Adipocyte (in vitro differentiated cells): ENCODE measurements at places on chromosomes 13 and 19.
A peak's percentile ranks its signal among the peaks of the same experiment; 100 is the strongest.

- DNase-seq, result no peak
Measured at GRCh38 chr19:41401483-41401882, 3.9 kb downstream of the BCKDHA start.

DNA sequence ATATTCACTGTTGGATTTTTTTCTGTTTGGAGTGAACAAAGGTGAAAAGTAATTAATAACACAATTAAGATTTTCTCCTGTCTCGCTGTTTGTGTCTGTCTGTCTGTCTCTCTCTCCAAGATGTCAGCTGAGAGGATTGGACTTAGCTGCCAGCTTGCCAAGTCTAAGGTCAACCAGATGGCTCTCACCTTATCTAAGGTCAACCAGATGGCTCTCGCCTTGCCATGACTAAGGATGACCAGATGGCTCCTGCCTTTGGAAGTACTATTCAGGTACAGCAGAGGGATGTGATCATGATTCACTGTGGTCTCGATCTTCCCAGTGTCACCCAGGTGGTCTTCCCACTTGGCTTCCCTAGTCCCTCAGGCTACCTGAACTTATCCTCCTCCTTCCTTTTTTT, 1436.4 kb downstream of the UQCRFS1 start:
- DNase-seq, result no peak

- no peak for DNase-seq
Measured at GRCh38 chr13:109627649-109628048, 158.7 kb downstream of the IRS2 start.

DNA sequence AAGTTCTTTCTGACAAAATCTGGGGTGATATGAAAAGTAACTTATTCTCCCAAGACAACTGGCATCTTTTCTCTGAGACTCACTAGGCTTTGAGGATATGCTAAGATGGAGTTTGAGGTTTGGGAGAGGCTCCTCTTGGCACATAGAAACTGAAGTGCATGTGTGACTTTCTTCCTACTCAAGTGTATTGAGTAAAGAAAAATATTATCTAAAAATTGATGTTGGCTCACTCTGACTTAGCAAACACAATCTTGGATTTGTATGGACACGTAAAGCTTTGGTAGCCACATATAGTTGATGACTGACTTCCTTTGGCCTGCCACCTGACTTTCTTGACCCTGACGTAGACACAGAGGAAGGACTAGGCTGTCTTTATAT, 71.1 kb upstream of the KLF12 start:
- no peak for DNase-seq

GRCh38 chr13:88979465-88980175, 1308.4 kb downstream of the SLITRK5 start:
- DNase-seq, result no peak

DNA sequence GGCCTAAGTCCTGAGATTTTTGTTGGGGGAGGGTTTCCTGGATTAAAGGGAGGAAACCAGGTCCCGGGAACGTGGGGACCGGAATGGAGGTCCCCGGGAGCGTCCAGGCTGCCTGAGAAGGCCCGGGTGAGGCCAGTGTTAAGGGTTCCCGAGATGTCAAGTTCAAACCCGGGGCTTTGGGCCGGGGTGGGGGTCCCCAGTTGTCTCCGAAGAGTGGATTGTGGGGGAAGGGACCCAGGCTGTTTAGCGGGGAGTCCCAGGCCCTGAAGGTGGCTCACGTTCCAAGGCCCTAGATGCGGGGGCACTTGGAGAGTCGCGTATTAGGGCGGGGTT, 262 bp downstream of the COX7A1 start:
- no peak for DNase-seq

DNA sequence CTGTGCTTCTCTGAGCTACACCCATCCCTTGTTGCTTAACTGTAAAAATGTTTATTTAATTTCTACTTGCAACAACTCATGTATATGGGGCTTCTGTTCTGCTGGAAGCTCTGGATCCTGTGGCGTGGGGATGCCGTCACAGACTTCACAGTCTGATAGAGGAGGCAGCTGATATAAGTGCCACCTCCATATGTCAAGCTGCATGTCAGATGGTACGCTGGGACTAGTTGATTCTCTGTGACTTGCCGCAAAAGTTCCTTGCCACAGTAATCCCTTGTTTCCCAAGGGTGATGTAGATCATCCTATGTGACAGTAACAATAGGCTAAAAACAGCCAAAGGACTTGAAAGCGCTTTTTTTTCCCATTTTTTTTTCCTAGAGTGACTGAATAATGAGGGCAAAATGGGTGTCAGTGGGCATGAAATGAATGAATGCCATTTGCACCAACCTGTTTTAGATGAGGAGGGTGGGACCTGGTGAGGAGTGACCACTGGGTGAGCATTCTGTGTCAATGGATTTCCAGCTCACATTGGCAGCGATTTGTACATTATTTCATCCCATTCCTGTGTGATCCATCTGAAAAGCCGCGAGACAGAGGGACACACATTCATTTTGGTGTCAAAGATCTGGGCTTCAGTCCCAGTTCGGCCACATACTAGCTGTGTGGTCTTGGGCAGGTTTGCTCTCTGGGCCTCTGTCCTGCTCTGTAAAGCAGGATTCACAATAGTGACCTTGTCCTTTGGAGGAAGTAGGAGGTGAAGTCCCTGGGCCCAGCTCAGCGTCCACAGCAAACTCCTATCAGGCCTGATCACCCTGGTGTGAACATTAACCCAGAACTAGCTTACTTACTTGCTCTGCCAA, 88.9 kb upstream of the RNF113B start:
- DNase-seq, result no peak

DNA sequence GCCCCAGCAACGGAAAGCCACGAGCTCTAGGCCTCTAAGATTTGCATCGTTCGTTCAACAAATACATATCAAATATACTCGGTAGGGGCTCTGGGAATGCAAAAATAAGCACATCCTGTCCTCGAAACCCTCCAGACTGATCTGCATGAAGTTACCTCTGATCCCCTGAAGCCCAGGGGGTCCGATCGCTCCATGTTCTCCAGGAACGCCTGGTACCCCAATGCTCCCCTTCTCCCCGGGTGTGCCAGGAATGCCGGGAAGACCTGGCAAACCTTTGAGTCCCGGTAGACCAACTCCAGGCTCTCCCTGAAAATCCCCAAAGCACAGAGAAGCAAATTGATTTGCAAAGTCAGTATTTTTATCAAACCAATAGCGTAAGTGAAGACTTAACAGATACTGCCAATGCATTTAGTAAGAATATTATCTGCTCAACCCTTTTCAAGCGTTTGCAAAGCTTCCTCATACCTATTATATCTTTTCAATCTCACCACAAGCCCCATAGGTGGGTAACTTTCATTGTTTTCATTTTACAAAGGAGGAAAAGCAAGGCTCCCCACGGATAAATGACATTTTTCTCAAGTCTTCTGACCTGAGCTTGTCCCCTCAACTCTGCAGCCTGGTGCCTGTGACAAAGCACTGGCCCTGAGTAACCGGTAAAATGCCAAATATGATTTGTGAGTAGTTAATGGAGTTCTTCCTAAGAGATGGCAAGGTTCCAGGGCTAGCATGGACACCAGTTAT, 127.7 kb downstream of the COL4A1 start:
- no peak for DNase-seq

DNA sequence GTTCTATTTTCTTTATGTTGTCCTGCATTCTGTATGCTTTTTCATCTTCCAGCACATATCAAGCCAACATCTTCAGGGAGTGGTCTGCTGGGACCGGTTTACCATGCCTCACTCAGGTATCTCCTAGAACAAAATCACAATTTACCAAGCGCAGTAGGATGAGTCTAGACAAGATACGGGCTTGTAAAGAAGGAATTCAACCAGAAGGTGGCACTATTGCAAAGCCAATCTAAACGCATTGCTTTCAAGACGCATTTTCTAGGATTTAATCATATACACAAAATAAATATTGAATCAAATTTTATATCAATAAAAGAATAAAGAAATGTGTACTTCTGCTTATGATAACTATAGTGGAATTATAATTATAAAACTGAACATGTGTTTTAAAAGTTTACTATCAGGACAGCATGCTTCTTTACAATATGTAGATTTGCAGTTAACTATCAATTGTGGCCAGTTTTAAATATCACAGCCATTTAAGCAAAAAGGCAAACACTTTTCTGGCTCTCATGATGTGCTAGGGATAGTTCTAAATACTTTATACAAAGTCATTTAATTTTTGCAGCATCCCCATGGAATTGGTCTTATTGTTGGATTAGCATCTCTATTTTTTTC, 16.1 kb upstream of the TPP2 start:
- DNase-seq, result peak; percentile 92

DNA sequence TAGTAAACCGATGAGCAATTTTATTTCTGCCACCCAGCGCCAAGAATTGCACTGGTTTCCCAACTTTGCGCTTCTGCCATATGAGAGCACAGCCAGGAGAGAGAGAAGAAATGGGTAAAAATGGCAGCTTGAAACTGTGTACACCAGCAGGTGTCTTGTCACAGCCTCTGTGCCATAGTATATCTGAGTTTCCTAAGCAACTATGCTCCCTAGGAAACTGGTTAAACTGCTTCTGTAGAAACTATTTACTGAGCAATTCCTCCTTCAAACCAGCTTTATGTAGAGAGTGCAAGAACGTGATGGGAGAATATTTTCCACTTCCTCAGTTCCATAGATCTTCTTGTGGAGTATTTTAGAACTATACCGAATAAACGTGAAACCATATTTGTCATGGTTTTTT, 1361.3 kb downstream of the PCDH9 start:
- DNase-seq, result no peak

DNA sequence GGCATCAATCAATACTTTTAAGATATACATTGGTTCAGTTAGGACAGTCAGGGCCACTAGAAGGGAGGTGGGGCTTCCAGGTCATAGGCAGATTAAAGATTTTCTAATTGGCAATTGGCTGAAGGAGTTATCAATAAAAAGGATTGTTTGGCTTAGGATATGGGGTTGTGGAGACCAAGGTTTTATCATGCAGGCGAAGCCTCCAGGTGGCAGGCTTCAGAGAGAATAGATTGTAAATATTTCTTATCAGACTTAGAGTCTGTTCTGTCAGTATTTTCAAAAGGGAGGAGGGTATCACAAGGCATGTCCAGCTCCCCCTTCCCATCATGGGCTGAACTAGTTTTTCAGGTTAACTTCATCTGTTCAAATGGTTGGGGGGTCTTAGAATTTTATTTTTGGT, 77.4 kb upstream of the FARP1 start:
- no peak for DNase-seq

- DNase-seq, result no peak
Measured at GRCh38 chr19:18284712-18285360, 3.4 kb upstream of the JUND start.

DNA sequence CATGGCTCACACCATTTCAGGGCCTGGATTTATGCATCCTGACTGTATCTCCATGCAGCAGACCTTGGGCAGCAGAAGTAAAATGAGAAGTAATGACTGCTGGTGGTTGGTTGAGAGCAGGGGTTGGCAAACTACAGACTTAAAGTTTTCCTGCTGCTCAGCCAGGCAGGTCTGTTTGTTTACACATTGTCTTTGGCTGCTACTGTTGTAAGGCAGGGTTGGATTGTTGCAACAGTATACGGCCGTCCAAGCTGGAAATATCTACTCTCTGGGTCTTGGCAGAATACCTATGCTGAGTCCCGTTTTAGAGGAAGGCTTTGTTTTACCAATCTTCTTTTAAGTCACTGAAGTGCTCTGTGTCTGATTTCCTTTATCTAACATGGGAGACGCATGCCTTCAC, 13.5 kb downstream of the SNRNP70 start:
- no peak for DNase-seq

DNA sequence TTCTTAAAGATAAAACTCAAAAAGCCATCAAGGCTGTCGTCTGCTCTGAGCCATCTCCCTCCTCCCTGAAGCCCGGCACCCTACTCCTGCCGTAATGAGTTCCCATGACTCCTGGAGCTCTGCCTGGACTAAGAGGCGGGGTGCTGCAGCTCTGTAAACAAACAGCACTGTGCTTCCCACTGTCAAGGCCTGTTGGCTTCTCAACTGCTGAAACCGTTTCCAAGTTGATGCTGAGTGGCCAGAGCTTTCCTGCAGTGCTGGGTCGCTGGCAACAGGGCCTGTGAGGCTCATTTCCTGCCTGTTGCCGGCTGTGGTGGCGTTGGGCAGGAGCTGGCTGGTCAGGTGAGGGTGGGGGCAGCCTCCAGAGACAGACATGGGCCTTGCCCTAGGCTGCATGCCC, 26.7 kb upstream of the ISYNA1 start:
- peak; percentile 87 for DNase-seq

GRCh38 chr19:46014941-46015686, 7.7 kb downstream of the PGLYRP1 start:
- DNase-seq, result peak; percentile 48

DNA sequence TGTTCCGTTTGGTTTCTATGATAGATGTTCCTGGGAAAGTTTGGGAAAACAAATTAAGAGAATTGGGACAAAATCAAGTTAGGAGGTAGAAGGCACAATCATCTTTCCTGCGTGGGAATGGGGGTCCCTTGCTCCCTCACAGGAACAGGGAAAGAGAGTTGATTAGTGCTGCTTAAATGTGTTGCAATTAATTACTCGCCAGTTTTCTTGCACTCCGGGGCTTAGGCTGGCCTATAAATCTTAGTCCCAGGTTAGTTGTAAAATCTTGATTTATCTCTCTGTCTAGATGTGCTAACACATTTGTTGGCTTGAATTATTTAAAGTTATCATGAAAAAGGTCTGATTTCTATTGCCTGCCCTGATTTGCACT, 10.1 kb downstream of the B3GLCT start:
- no peak for DNase-seq

- DNase-seq, result peak; percentile 61
Measured at GRCh38 chr13:45658586-45659235, 43.2 kb upstream of the ERICH6B start.

- no peak for DNase-seq
Measured at GRCh38 chr19:56105090-56105701, 15.9 kb downstream of the ZNF787 start.

- DNase-seq, result peak; percentile 64
Measured at GRCh38 chr19:17757125-17757524, 5.8 kb downstream of the FCHO1 start.

- peak; percentile 90 for DNase-seq
Measured at GRCh38 chr19:49119411-49120324, at the start of gene PPFIA3. Gene PPFIA3, plus strand, starts transcription at chr19:49119544. Its CDS starts 8,330 bp downstream, at chr19:49127874.

GRCh38 chr19:41321600-41322270, 11.8 kb downstream of the CCDC97 start:
- DNase-seq, result peak; percentile 87

DNA sequence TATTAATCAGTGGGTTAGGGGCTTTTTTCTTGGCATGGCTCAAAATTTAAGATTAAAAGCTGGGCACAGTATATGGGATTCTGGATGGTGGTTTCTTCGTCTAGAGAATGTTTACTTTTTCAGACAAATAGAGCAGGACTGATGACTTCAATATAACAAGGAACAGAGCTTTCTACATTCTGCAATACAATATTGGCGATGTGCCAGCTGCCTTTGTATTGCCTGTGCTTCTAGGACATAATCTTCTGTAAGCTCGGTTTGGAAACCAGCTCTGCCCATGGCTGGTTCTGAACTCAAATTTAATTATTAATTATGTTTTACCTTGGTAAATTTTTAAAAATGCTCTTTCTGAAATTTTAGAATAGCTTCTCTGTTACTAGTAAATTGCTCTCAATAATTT, 139.1 kb upstream of the TRPC4 start:
- peak; percentile 50 for DNase-seq

DNA sequence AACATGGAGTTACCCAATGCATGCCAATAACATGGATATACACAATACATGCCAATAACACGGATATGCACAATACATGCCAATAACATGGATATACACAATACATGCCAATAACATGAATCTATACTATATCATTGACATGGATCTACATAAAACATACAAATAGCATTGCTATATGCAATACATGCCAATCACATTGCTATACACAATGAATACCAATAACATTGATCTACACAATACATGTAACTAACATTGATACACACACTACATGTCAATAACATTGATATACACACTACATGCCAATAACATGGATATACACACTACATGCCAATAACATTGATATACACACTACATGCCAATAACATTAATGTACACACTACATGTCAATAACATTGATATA, 932 bp upstream of the PIP5K1C start:
- DNase-seq, result no peak
